ENCODE measurements at places on chromosomes 1 and 21. TPM values are rescaled to one million over a fixed set of nuclear protein-coding genes. Genes with fewer than 3 reads are reported as not detected.

RABIF gene
- 8.3 TPM for polyA plus RNA-seq

PLPPR4 gene
- polyA plus RNA-seq: 41.3 TPM

ST6GALNAC3 gene
- 21.0 TPM for polyA plus RNA-seq

SAMD11 gene
- 23.2 TPM for polyA plus RNA-seq

ANKRD35 gene
- polyA plus RNA-seq: 5.5 TPM

CR1 gene
- 0.78 TPM for polyA plus RNA-seq

SPRR2A gene
- not detected for polyA plus RNA-seq

BEST4 gene
- polyA plus RNA-seq: 0.48 TPM

FMN2 gene
- polyA plus RNA-seq: 1.2 TPM

DNA sequence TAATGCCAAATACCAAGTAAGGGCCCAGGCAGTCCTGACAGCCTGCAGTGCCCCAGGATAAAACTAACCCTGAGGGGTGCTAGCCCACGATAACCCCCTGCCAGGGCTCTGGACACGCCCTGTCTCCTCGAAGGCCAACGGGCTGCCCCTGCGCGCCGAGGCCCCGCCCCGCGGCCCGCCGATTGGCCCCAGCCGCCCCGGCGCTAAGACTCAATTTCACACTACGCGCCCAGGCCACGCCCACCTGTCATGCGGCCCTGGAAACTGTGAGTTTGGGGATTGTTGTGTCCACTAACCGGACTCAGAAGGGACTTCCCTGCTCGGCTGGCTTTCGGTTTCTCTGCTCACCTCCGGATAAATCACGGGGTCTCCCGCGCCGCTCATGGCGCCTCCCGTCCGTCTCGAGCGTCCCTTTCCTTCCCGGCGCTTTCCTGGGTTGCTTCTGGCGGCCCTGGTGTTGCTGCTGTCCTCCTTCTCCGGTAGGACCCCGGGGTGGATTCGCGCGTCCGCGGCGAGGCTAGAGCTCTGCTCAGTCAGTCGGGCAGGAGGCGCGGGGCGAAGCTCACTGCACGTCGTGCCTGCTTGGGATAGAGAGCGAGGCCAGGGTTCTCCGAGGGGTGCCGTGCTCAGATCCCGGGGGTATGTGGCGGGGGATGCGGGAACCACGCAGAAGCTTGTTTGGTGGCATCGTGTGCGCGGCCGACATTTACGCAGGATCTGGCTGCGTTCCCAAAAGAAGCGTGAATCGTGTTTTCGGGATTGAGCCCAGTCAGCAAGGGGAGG, at the start of gene CR1L:
Gene CR1L, plus strand, starts transcription at position 282 of the 783 bp plus-strand sequence. Its CDS starts 101 bp downstream, at position 383.
- DNase-seq: peak; percentile 59

GRCh38 chr1:183635099-183635605, 431 bp downstream of the ARPC5 start:
- DNase-seq: no peak

GRCh38 chr1:184545601-184546000, 158.8 kb downstream of the C1orf21 start:
- DNase-seq: no peak

DNA sequence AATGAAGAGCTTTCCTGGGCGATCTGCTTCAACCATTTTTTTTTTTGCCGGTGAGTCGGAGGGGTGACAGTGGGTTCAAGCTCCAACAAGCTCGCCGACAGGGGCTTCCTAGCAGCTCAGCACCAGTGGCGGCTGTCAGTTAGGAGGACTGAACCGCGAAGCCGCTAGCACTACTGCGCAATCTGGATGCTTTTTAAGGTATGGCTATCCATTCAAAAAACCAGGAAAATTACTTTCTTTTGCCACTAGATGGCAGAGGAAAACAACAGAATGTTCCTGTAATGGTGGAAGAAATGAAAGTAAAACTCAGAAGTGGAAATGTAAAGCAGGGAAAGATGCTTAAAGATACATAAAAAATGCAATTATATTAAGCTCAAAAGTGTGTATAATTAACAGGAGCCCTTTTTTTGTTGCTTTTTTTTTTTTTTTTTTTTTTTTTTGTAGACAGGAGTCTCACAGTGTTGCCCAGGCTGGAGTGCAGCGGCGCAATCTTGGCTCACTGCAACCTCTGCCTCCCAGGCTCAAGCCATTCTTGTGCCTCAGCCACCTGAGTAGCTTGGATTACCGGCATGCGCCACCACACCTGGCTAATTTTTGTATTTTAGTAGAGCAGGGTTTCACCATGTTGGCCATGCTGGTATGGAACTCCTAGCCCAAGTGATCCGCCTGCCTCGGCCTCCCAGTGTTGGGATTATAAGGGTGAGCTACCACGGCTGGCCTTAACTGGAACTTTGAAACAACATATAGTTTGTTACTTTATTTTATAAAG, 8.5 kb downstream of the KYAT3 start:
- peak; percentile 33 for DNase-seq

GRCh38 chr1:216332462-216332861, 90.8 kb downstream of the USH2A start:
- DNase-seq: no peak

- no peak for DNase-seq
Measured at GRCh38 chr1:190436615-190437014, 41.0 kb downstream of the BRINP3 start.

DNA sequence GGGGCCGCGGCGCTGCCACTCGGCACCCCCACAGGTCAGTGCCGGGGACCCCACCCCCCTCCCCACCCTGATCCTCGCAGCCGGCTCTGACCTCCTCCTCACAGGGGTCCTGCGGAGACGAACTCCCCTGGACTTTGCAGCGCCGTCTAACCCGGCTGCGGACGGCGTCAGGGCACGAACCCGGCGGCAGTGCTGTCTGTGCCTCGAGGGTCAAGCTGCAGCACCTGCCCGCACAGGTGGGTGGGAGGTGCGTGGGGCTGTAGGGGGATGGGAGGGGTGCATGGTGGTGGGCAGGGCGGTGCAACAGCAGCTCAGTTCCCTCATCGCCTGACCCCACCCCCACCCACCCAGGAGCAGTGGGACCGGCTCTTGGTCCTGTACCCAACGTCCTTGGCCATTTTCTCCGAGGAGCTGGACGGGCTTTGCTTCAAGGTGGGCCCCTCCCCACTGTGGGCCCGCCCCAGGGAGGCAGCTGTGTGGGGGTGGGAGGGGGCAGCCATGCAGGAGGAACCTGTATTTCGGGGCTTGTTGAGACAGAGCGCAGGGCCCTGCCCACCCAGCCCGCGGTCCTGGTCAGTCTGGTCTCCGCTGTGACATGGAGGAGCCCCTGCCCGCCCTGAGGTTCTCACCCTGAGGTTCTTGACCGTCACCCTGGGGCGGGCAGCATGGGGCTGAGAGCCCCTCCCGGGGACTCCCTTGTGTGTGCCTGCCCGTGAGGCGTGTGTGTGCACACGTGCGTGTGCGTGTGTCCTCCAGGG, 4.9 kb downstream of the PLEKHN1 start:
- DNase-seq: no peak

GRCh38 chr1:230230273-230230672, 163.2 kb downstream of the GALNT2 start:
- DNase-seq: no peak

- no peak for DNase-seq
Measured at GRCh38 chr1:219422811-219423598, 189.9 kb downstream of the ZC3H11B start.

GRCh38 chr1:118488787-118489186, 303.8 kb upstream of the SPAG17 start:
- no peak for DNase-seq

GRCh38 chr1:167645140-167645541, 15.1 kb downstream of the RCSD1 start:
- no peak for DNase-seq

GRCh38 chr21:25036775-25037174, 570.5 kb downstream of the MRPL39 start:
- no peak for DNase-seq

DNA sequence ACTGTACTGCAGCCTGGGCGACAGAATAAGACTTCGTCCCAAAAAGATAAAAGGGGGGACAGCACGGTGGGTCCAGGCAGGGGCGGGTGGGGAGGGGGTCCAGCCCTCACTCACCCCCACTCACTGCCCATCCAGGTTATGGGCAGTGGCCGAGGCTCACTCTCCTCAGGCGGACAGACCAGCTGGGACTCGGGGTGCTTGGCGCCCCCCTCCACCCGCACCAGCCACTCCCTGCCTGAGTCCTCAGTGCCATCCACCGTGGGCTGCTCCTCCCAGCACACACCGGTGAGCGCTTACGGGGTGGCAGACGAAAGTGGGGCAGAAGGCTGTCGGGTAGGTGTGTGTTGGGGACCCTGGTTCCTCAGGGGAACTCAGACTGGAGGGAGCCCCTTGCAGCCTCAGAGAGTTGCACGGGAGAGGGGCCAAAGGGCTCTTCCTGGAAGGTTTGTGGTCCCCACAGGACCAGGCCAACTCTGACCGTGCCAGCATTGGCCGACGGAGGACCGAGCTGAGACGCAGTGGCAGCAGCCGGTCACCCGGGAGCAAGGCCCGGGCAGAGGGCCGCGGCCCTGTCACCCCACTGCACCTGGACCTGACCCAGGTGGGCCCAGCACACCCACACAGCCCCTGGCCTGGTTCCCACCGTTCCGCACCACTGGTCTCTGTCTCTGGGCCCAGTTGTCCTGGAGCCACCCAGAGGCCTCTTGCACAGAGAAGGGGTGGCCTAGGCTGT, 6.6 kb downstream of the PLEKHN1 start:
- no peak for DNase-seq

- DNase-seq: no peak
Measured at GRCh38 chr1:1080951-1081310, 6.8 kb upstream of the RNF223 start.

GRCh38 chr1:58573705-58574591, 3.1 kb downstream of the TACSTD2 start:
- no peak for DNase-seq

DNA sequence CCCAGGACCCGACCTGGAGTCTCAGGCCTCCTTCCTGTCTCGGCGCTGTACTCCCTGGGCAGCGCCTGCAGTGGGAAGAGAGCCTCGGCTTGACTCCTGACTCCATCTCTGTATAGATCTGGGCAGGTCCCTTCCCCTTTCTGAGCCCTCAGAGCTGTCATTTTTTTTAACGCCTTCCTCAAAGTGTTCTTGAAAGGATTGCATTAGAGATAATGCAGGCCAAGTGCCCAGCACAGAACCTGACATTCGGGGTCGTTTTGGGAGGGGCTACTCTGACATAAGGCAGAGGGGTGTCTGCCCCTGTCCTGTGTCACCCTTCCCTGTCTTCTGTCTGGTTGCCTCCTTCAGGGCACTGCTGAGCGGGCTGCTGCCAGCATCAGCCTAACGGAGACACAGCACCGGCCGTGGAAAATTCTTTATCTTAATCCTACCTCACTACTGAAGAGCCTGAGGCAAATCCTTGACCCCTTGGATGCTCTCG, 271.6 kb downstream of the TRABD2B start:
- no peak for DNase-seq

Data from right lung (tissue), 10 donors.